HFFc6 (cell line): ENCODE measurements at places on chromosomes 4 and X. TPM values are rescaled to one million over a fixed set of nuclear protein-coding genes. Genes with fewer than 3 reads are reported as not detected.

The JCHAIN gene
- 0.18 to 0.90 TPM (median 0.50 TPM) in 3 replicates for total RNA-seq

GRCh38 chr4:125235971-125236370 is 78.8 kb upstream of the FAT4 start:
- H3K4me1 ChIP-seq: peaks cover 7% of the 10 kb centered on the region; the same call in 1 of the 2 replicates
- no peak overlapping the region for H3K27ac ChIP-seq
- H3K27me3 ChIP-seq: no peaks in the 10 kb centered on the region
- H3K4me3 ChIP-seq: no peak overlapping the region
- DNase-seq: no peak

The RAB33A gene
- 0.17 to 0.37 TPM (median 0.18 TPM) in 3 replicates for total RNA-seq

The MAGEB1 gene
- not detected in 3 replicates for total RNA-seq

DNA sequence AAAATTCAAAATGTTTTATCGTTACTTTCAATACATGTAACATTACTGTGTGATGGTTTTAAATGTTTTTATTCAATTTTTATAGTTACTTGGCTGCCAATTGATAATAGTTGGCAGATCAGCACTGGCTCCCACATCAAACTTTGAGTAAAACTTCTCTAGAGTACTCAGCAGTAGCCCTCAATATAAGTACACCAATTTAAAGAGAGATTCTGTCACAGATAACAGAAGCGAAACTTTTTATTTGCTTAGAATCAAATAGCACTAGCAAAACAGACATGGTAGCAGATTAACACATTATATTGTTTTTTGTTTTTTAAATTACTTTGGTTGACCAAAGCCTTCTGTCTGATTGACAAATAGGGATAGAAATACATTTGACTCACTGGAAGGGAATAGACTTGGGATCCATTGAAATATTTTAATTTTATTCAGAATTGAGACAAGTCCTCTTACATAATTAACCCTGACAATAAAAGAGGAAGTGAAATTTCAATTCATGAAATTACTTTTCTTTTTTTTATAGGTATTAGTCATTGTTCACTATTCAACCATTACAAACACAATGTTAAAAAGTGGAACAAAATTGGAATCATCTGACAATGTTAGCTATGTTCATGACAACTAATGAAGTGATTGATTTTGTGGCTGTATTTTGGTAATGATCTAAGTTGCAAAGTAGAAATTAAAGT is 554.9 kb downstream of the KLHL4 start:
- H3K27me3 ChIP-seq: no peaks in the 10 kb centered on the region
- H3K4me3 ChIP-seq: no peak overlapping the region
- no peak overlapping the region for H3K27ac ChIP-seq
- DNase-seq: no peak
- H3K4me1 ChIP-seq: no peaks in the 10 kb centered on the region

DNA sequence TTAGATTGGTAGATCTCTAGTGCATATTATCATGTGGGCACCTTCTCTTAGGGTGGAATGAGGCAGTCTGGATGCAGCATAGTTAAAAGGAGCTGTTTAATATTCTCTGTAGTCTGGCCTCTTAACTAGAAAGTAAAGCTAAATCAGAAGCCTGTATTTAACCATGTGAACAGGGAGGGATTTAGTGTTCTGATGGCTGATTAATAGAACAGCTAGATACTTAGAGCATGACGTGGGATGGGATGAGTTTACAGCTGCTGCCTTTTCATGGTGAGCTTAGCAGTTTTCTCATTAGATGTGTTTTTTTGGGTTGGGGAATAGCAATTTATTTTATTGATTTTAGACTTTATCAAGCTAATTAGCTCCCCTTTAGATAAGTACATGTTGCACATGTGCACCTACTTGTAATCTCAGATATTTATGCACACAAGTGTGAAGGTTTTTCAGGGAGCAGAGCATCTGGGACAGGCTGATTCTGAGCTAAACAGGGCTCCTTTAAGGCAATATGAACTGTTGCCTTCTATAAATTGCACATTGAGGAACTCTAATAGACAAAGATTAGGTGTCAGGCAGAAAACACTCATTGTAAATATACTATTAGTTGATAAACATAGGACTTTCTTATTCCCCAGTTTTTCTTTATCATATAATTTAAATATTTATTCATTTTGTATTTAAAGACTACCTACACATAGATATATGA is 34.1 kb downstream of the YIPF6 start:
- peaks cover 7% of the 10 kb centered on the region; the same call in 1 of the 2 replicates for H3K4me1 ChIP-seq
- peaks cover 5% of the 10 kb centered on the region for H3K36me3 ChIP-seq
- no peak overlapping the region; the same call in 1 of the 2 replicates for H3K27ac ChIP-seq
- H3K27me3 ChIP-seq: peaks cover under 1% of the 10 kb centered on the region; the same call in 1 of the 2 replicates
- no peak overlapping the region for H3K4me3 ChIP-seq

DNA sequence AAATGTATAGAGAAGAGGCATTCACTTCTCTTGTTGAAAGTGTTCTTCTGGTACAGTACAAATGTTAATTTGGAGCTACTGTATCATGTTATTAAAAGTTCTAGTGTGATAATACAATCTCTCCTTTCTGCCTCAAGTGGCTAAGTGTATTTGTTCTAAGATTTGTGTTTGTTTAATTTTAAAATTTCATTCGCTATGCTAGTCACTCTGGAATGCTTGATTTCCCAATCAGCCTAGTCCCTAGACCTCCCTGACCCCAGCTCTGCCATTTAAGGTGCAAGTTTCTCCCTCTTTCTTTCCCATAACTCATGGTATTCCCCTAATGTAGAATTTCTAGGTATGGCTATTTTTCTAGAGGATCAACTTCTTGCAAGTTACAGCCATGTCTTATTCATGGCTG is 817.4 kb downstream of the STIM2 start:
- H3K4me3 ChIP-seq: no peak overlapping the region
- no peak for DNase-seq
- H3K36me3 ChIP-seq: no peaks in the 10 kb centered on the region
- no peaks in the 10 kb centered on the region; the same call in none of the 2 replicates for H3K27me3 ChIP-seq
- H3K27ac ChIP-seq: no peak overlapping the region
- peaks cover 6% of the 10 kb centered on the region; the same call in 1 of the 2 replicates for H3K4me1 ChIP-seq
